SK-N-SH (cell line): ENCODE measurements at places on chromosomes 3 and 15. TPM values are rescaled to one million over a fixed set of nuclear protein-coding genes. Genes with fewer than 3 reads are reported as not detected.

The SLC24A5 gene
- not detected in 2 replicates for polyA plus RNA-seq

The WDR93 gene
- polyA plus RNA-seq, result 0.35 and 0.57 TPM in 2 replicates

- peak overlapping the region; percentile 84 for H3K27ac ChIP-seq
- peak; percentile 69 for DNase-seq
- no peaks in the 10 kb centered on the region for H3K36me3 ChIP-seq
- peaks cover 10% of the 10 kb centered on the region for H3K4me1 ChIP-seq
- no peaks in the 10 kb centered on the region for H3K27me3 ChIP-seq
- H3K4me3 ChIP-seq, result peak overlapping the region; percentile 85
Observed at GRCh38 chr3:195441476-195441991, 1.3 kb downstream of the ACAP2 start.

DNA sequence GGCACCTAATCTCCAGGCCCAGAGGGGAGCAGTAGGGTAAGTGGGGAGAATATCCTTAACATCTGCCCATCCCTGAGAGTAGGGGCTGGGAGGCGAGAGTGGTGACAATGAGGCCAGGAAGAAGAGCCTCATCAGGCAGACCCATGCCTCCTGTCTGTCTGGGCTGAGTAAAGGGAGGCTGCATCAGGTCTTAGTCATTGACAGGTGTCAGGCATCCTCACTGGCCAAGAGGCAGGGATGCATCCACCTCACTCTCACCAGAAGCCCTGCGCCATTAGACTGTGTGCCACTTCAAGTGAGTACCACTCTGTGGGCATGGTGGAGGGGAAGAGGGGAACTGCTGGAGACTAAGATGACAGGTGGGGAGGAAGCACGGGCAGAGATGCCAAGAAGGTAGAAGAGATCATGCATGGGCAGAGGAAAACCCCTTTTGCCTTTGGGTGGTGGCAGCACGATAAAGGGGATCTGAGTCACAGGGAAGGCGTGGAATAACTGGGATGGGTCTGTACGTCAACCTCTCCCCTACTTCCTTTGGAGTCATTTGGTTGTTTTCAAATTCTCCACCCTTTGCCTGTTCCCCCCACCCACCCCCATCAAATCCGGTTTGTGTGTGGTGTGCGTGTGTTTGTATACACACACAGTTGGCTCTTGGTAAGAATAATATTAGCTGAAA is 14.1 kb downstream of the ANAPC13 start:
- no peaks in the 10 kb centered on the region for H3K27me3 ChIP-seq
- no peak overlapping the region for H3K4me3 ChIP-seq
- H3K4me1 ChIP-seq, result no peaks in the 10 kb centered on the region
- no peak for DNase-seq

- no peak within 1 kb of the TSS for H3K4me3 ChIP-seq
- H3K27me3 ChIP-seq, result no peaks in the 10 kb centered on the region
- no peak within 1 kb of the TSS for H3K27ac ChIP-seq
- peak; percentile 11 for DNase-seq
Observed at GRCh38 chr3:158672215-158673176, at the start of gene LXN. TSS of gene LXN (minus strand) at chr3:158672648. CDS start at chr3:158672478, 170 bp downstream.

GRCh38 chr3:55442861-55443260 is 44.2 kb downstream of the WNT5A start:
- H3K27ac ChIP-seq, result no peak overlapping the region
- H3K4me3 ChIP-seq, result no peak overlapping the region
- no peaks in the 10 kb centered on the region for H3K27me3 ChIP-seq
- no peaks in the 10 kb centered on the region for H3K36me3 ChIP-seq
- H3K4me1 ChIP-seq, result no peaks in the 10 kb centered on the region
- DNase-seq, result no peak

- H3K27me3 ChIP-seq, result peaks cover 19% of the 10 kb centered on the region; the same call in 1 of the 2 replicates
- H3K36me3 ChIP-seq, result no peaks in the 10 kb centered on the region
- no peaks in the 10 kb centered on the region for H3K4me1 ChIP-seq
- no peak overlapping the region for H3K4me3 ChIP-seq
- DNase-seq, result no peak
Observed at GRCh38 chr15:38578626-38579025, 14.0 kb upstream of the RASGRP1 start.

GRCh38 chr3:194945508-194945907 is 259.8 kb downstream of the FAM43A start:
- no peaks in the 10 kb centered on the region for H3K36me3 ChIP-seq
- no peaks in the 10 kb centered on the region for H3K4me1 ChIP-seq
- no peaks in the 10 kb centered on the region for H3K27me3 ChIP-seq
- H3K4me3 ChIP-seq, result no peak overlapping the region
- H3K27ac ChIP-seq, result no peak overlapping the region

The TIMP4 gene
- not detected in 2 replicates for polyA plus RNA-seq

- H3K27ac ChIP-seq, result no peak overlapping the region
- no peaks in the 10 kb centered on the region for H3K4me1 ChIP-seq
- no peak for DNase-seq
- H3K4me3 ChIP-seq, result no peak overlapping the region
Observed at GRCh38 chr15:80216911-80217310, 35.1 kb downstream of the CTXND1 start.

- no peak overlapping the region for H3K27ac ChIP-seq
- H3K4me1 ChIP-seq, result peaks cover 12% of the 10 kb centered on the region
- no peak overlapping the region for H3K4me3 ChIP-seq
- no peaks in the 10 kb centered on the region for H3K27me3 ChIP-seq
Observed at GRCh38 chr3:183189641-183190040, 27.1 kb upstream of the LAMP3 start.

DNA sequence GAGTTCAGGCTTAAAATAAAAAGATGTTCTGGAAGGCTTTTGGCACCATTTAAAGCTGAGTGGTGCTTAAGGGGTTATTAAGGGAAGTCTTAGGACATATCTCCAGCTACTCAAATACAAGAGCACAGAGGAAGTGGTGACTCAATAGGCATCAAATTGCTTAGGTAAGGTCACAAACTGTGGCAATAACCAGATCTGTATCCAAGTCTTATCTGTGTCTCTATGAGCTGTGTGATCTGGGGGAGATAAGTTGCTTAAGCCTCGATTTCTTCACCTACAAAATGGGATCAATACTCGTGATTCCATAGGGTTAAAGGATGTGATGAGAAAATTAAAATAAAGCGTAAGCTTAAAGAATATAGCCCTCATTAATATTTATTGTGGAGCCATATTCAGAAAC is 7.6 kb downstream of the HDC start:
- no peaks in the 10 kb centered on the region for H3K4me1 ChIP-seq
- no peak for DNase-seq
- no peak overlapping the region for H3K4me3 ChIP-seq
- no peak overlapping the region for H3K27ac ChIP-seq

The TRIM71 gene
- polyA plus RNA-seq, result not detected in 2 replicates

The PLXNB1 gene
- 38.0 and 39.8 TPM in 2 replicates for polyA plus RNA-seq

DNA sequence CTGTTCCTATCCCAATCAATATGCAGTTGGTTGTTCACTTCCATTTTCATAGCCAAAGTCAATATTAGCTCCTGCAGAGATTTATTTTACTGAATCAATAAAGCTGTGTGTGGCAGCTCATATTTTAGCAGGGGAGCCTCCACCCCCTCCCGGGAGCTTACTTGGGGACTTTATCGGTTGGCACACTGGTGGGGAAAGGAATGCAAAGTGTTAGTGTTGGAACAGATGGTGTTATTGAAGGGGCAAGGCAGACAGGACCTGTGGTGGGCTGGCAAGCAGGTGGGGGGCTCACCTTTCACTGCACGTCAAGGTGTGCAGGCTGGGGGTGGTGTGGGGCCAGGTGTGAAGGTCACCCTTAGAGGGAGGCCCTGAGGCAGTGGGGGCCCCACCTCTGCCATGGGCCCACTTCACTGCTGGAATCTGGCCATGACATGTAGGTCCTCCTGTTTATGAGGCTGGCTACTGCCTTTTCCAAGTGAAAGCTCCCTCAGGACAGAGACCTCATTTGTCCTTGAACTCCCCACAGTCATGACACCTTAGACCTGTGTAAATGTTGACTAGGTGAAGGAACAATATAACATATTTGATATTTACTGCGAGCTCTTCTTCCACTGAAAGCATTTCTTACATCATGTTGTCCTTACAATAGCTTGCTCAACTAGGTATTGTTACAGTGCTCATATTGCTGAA is 44.0 kb upstream of the SEC22A start:
- no peaks in the 10 kb centered on the region for H3K27me3 ChIP-seq
- H3K4me1 ChIP-seq, result peaks cover 26% of the 10 kb centered on the region; the same call in 1 of the 2 replicates
- no peak overlapping the region for H3K27ac ChIP-seq
- peaks cover 17% of the 10 kb centered on the region for H3K36me3 ChIP-seq
- no peak for DNase-seq
- H3K4me3 ChIP-seq, result no peak overlapping the region

The GOLGA8O gene
- polyA plus RNA-seq, result 0.26 and 0.31 TPM in 2 replicates

The PARL gene
- 50.1 and 58.5 TPM in 2 replicates for polyA plus RNA-seq

The DNAJA4 gene
- 0.02 and 0.03 TPM in 2 replicates for polyA plus RNA-seq

DNA sequence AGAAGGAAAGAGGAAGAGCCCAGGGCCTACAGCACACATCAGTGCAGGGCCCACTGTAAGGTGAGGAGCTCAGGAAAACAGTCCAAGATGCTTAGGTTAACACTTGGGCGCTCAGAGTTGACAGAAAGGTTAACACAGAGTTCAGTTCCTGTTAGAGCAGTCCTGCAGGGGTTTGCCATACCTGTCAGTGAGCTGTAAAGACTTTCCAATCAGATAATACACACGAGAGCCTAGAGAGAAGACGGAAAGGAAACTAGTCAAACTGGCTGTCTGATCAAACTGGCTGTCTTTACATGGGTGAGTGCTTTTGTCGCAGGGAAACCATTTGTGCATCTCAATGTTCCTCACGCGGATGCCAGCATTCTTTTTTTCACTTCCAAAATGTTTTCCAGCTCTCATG is 61.4 kb upstream of the ARHGEF26 start:
- H3K36me3 ChIP-seq, result no peaks in the 10 kb centered on the region
- no peak overlapping the region for H3K4me3 ChIP-seq
- no peaks in the 10 kb centered on the region for H3K27me3 ChIP-seq
- H3K27ac ChIP-seq, result peak overlapping the region; percentile 23; the same call in 1 of the 2 replicates
- H3K4me1 ChIP-seq, result no peaks in the 10 kb centered on the region; the same call in 1 of the 2 replicates
- no peak for DNase-seq

The BFSP2 gene
- polyA plus RNA-seq, result not detected in 2 replicates

DNA sequence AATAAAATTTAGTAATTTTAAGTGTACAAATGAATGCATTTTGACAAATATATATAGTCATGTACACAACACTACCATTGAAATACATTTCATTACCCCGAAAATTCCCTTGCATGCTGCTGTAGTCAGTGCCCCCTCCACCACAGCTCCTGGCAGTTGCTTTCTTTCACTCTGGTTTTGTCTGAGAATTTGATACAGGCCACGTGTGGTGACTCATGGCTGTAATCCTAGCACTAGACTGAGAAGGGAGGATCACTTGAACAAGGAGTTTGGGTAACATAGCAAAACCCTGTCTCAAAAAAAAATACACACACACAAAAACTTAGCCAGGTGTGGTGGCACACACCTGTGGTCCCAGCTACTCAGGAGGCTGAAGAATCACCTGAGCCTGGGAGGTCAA is 65.4 kb downstream of the TFRC start:
- H3K27me3 ChIP-seq, result no peaks in the 10 kb centered on the region
- no peak for DNase-seq
- H3K36me3 ChIP-seq, result no peaks in the 10 kb centered on the region
- H3K4me1 ChIP-seq, result no peaks in the 10 kb centered on the region; the same call in 1 of the 2 replicates
